Effector memory CD8-positive, alpha-beta T cell (primary cell): ENCODE measurements at places on chromosomes 2 and 18.
A peak's percentile ranks its signal among the peaks of the same experiment; 100 is the strongest.

- DNase-seq: peak; percentile 18
These were observed 48.0 kb upstream of the MRPL33 start for GRCh38 chr2:27723372-27724144.

DNA sequence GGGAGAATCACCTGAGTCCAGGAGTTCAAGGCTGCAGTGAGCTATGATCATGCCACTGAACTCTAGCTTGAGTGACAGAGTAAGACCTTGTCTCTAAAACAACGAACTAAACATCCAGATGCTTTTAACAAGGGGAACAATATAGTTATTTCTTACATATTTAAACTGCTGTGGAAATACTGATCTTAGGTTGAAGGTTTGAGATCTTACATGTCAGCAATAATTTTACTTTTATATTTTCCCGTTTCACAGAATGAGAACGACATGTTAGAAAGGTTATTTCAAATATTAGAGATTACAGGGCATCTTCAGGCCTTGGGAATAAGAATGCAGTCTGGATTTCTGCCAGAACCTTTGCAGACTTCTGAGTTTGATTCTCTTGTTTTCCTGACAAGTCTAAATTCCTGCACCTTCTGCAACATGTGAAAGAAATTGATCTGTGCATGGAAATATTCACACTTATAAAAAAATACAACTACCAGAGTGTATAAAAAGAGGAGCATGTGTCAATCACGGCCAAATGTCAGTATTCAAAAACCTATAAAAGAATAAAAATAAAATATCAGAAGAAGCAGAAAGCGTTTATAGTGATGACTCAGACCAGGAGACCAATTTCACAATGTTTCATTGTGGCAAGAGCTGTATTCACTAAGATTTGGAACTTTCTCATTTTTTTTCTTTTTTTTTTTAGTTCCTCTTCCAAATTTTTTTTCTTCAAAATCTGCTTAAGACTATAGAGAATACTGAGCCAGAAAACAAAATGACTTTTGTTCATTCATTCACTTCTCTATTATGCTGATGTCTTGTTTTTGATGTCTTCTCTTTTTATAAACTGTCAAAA lies 29.6 kb downstream of the COLEC12 start:
- no peak for DNase-seq

GRCh38 chr2:2061091-2061696 lies 269.9 kb downstream of the MYT1L start:
- no peak for DNase-seq

- DNase-seq: no peak
These were observed 194.2 kb upstream of the MEX3C start for GRCh38 chr18:51391731-51392130.

GRCh38 chr2:101133492-101134100 lies 17.6 kb downstream of the TBC1D8 start:
- no peak for DNase-seq

- no peak for DNase-seq
These were observed 240.8 kb upstream of the RGPD4 start for GRCh38 chr2:107585851-107586250.

GRCh38 chr2:170332676-170333402 lies 154.9 kb downstream of the MYO3B start:
- DNase-seq: no peak

GRCh38 chr2:207095963-207096362 lies 69.8 kb downstream of the KLF7 start:
- DNase-seq: no peak
